ENCODE measurements at places on chromosomes 4 and X. TPM values are rescaled to one million over a fixed set of nuclear protein-coding genes. Genes with fewer than 3 reads are reported as not detected.

- no peak for DNase-seq
- H3K36me3 ChIP-seq = no peaks in the 10 kb centered on the region
- H3K4me3 ChIP-seq = no peak overlapping the region
- H3K27ac ChIP-seq = no peak overlapping the region
- no peaks in the 10 kb centered on the region for H3K4me1 ChIP-seq
These were observed 13.6 kb upstream of the IGSF1 start for GRCh38 chrX:131302701-131303100.

DNA sequence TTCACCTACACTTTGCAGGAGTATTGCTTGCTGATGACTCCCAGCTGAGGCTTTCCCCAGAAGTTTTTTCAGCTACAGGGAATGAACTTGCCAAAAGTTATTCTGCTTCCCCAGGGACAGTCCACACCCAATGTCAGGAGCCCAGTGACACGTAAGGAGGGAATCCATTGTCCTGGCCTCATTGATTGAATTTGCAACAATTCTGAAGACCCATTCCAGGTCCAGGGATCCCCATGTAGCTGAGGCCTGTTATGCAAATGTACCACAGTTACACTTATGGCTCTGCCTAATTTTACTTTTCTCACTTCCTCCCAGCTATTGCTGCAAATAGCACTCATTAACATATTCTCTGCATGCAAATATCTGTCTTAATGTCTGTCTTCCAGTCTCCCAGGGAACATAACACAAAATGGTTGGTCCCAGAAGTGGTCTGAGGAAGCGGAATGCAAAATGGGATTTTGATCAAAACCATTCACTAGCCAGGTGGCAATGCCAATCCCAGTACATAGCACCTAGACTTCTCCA, 113.7 kb upstream of the ACTRT1 start:
- H3K27ac ChIP-seq = no peak overlapping the region
- H3K4me3 ChIP-seq = no peak overlapping the region

DNA sequence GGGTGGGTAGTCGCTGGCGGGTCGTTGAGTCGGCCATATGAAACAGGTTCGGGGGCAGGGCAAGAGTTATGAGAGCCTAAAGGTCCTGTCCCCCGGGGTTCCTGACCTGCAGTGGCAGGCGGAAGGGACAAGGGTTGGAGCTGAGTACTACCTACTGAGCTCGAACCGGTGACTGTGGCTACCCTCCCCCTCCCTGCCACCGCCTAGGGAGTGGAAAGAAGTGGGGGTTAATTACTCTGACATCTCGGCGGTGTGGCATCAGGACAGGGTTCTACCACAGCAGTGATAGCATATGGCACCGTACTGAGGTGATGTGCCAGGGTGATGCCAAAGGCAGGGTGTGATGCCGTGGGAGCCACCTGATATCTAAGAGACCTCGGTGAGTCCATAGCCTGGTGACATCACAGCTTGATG, 307 bp downstream of the ATG4A start:
- H3K4me3 ChIP-seq = peak overlapping the region; percentile 52
- no peaks in the 10 kb centered on the region for H3K4me1 ChIP-seq
- H3K27ac ChIP-seq = peak overlapping the region; percentile 56
- no peaks in the 10 kb centered on the region for H3K27me3 ChIP-seq
- DNase-seq = no peak

DNA sequence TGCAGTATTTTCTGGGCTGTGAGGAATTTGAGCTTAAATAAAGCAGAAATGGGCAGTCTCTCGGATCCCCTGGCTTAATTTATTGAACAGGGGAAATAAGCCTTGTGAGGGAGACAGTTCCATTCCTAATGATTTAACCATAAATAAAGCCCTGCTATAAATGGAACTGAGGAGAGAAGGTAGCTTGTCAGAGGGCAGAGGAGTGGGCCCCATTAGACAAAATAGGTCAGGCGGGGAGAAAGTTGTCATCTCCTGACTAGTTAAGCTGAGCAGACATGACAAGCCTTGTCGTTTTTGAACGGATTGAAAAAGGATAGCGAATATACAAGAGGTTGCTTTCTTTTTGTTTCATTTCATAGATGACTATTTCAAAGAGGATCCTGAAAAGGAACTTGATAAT, 39.3 kb downstream of the SMPX start:
- DNase-seq = no peak
- no peak overlapping the region for H3K4me3 ChIP-seq
- no peak overlapping the region for H3K27ac ChIP-seq
- no peaks in the 10 kb centered on the region for H3K36me3 ChIP-seq
- no peaks in the 10 kb centered on the region for H3K27me3 ChIP-seq

Gene ITGB1BP2
- total RNA-seq = 0.77 TPM

Gene PABPC5
- total RNA-seq = 3.1 TPM

Measured in prostate gland (tissue), 2 donors.